Endothelial cell (in vitro differentiated cells): ENCODE measurements at places on chromosomes 7 and 10. TPM values are rescaled to one million over a fixed set of nuclear protein-coding genes. Genes with fewer than 3 reads are reported as not detected.

GRCh38 chr7:23107781-23108180 is 2.2 kb downstream of the KLHL7 start:
- no peak for DNase-seq

The CFAP46 gene
- total RNA-seq: 0.95 TPM

- DNase-seq: no peak
These were observed 147.7 kb downstream of the PTPN20 start for GRCh38 chr10:47058961-47059391.

The UNCX gene
- total RNA-seq: not detected
